Stimulated activated CD8-positive, alpha-beta memory T cell treated with anti-CD3 and anti-CD28 coated beads, Interleukin-4, amount 100 ng/mL, for 24 hours (primary cell): ENCODE measurements at places on chromosomes 13 and 19.

- no peak for DNase-seq
Observed at GRCh38 chr13:101514695-101515275, 62.3 kb downstream of the ITGBL1 start.

- peak; percentile 45 for DNase-seq
Observed at GRCh38 chr19:55166530-55167268, at the start of gene DNAAF3. Gene DNAAF3, minus strand, starts transcription at chr19:55166613. Its CDS starts 200 bp downstream, at chr19:55166413.

DNA sequence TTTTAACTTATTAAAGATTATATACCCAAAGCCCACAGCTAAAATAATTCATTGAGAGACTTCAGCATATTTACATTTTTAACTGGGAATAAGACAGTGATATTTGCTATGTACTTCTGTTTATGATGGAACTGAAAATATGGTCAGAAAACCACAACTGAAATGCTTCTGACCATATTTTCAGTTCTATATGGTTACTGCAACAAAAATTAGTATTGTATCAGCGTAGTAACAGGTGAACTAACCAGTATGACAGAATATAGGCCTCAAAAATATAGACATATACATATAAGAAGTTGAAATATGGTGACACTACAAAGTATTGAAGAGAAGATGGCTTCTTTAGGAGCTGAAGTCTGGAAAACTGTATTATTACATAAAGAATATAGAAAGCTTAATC lies 857.4 kb downstream of the OLFM4 start:
- no peak for DNase-seq

- peak; percentile 22 for DNase-seq
Observed at GRCh38 chr19:48480558-48481500, 11.7 kb downstream of the CYTH2 start.
